ENCODE measurements at places on chromosomes 7 and 10. TPM values are rescaled to one million over a fixed set of nuclear protein-coding genes. Genes with fewer than 3 reads are reported as not detected.

- DNase-seq = no peak
These were observed 31.6 kb downstream of the ENO4 start for GRCh38 chr10:116880716-116881482.

Gene ZNF746
- 9.7 TPM for polyA plus RNA-seq

DNA sequence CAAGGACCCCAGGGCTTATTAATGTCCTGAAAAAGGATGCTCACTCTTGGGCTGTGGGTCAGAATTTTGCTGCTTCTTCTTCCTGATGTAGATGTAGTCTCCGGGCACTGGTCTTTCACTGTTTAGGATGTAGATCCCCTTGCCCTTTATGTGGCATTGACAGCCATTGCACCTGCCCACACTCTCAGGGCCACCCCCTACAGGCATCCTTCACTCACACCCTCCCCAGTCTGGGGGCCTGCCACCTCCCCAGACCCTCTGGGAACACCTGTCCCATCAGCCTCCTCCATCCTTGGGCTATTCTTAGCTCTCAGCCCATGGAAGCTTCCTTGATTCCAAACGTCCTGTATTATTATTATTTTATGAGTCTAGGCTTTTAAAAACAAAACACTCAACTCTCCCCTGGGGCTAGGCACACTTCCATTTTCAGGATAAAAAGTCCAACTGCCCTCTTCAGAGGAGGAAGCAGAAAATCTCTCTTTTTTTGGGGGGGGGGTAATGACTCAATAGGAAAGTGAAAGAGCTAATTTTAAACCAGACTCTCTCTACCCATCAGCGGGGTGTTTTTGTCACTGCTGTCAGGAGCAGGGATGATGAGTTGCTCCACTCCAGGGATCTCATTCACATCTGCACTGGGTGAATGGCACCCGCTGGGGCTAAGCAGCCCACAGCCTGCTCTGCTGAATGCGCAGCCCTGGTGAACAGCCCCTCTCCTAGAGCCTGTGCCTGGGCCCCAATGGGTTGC, 11.5 kb upstream of the KLRG2 start:
- DNase-seq = no peak

DNA sequence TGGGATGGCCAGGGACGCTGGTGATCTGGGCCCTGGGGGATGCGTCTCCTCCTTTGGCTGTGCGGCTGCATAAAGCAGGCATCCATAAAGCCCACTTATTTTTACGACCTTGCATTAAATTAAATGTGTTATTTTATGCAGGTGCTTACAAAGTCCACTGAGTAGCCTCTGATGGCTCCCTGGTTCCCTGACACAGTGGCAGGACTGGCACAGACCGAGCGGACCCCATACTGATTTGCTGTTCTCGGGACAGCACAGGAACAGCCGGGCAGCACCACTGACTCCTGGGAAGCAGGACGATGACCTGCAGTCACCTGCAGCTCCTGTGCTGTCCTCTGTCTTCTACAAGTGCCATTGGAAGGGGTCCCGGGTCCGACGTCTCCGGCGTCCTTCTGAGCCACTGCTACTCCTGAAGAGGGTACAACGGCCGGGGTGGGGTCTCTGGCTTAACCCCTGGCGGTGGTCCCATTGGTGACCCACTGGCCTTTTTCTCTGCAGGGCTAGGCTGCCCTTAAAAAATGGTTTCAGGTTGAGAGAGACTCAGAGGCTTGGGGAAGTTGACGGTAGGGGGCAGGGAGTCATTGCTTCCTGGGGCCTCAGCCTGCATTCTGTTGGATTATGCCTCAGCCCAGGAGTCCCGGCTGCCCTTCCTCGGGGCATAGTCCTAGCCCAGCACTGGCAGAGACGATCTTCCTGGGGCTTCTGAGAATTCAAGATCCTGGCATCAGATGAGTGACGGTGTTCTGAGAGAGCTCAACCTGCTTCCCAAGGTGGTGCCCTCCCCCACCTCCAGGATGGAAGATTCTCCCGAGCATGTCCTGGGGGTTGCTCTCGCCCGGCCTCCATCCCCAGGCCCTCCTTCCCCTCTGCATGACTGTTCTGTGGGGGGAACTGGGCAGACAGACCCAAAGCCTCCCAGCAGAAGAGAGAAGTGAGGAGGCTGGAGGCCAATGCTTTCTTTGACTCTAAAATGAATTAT, 330.1 kb downstream of the ADARB2 start:
- DNase-seq = no peak

Gene ZCCHC24
- polyA plus RNA-seq = 68.8 TPM

DNA sequence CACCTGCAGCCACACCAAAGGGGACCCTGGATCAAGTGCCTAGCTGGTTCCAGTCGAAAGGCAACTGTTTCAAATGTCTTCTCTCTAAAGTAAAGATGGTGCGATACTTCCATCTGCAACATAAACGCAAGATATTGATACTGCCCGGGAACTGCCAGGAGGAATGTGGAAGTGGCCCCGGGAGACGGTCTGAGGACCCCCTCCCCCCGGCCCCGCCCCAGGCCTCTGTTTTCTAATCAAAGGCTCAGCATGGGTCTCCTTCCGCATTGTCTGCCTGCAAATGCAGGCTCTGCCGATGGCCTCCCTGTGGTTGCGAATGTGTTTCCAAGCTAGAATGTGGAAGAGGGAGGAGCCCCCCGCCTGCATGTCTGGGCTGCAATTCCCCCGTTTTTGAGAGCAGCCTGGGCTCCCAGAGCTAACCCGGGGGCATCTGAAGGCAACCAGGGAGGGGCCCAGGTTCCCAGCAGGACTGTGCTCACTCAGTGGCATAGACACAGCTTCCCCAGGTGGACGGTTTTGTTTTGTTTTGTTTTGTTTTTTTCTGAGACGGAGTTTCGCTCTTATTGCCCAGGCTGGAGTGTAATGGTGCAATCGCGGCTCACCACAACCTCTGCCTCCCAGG, 223.9 kb upstream of the PPP2R2D start:
- no peak for DNase-seq

Gene CFAP58
- 0.37 TPM for polyA plus RNA-seq

Gene NOD1
- polyA plus RNA-seq = 16.1 TPM

Gene EXOC4
- polyA plus RNA-seq = 55.2 TPM

- DNase-seq = no peak
These were observed 8.6 kb downstream of the CPA5 start for GRCh38 chr7:130353196-130353595.

Gene IMPDH1
- 20.5 TPM for polyA plus RNA-seq

GRCh38 chr10:34641147-34641912, 173.8 kb downstream of the PARD3 start:
- no peak for DNase-seq

DNA sequence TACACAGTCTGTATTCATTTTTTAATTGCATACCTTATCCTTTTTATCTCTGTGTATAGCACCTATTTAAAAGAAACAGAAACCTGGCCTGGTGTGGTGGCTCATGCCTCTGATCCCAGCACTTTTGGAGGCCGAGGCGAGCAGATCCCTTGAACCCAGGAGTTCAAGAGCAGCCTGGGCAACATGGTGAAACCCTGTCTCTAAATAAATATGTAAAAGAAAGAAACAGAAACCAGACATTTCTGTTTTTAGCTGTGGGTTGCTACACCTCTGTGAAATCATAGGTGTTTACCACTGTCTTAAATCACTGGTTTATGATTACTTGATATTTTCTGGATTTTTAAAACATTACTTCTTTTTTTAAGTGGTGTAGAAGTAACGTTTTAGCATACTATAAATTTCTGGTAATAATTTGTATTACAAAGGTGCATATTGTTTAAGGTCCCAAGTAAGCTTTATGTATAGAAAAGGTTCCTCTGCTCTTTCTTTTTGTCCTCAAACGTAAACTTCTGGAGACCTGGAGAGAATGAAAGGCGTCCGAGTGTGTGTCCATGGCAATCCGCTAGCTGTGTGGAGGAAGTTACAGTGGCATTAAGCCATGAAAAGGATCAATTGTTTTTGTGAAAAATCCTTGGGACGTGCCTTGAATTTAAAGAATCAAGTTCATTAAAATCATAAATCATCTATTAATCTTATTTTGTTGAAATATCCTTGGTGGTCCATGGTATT, 41.1 kb downstream of the PTPRZ1 start:
- DNase-seq = no peak

GRCh38 chr7:145643981-145644380, 472.6 kb upstream of the CNTNAP2 start:
- DNase-seq = no peak

DNA sequence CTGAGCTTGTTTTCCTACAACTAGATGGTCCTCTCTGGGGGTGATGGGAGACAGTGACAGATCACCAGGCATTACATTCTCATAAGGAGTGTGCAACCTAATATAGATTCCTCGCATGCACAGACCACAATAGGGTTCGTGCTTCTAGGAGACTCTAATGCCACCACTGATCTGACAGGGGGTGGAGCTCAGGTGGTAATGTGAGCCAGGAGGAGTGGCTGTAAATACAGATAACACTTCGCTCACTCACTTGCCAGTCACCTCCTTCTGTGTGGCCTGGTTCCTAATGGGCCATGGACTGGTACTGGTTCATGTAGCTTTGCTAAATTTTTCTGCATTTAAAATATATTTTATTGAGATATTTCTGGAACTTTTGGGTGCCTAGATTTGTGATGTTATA, 202.3 kb upstream of the ZNF32 start:
- no peak for DNase-seq

Measured in forelimb muscle (tissue), 1 donor.